ENCODE measurements at places on chromosomes 7 and 10.

DNA sequence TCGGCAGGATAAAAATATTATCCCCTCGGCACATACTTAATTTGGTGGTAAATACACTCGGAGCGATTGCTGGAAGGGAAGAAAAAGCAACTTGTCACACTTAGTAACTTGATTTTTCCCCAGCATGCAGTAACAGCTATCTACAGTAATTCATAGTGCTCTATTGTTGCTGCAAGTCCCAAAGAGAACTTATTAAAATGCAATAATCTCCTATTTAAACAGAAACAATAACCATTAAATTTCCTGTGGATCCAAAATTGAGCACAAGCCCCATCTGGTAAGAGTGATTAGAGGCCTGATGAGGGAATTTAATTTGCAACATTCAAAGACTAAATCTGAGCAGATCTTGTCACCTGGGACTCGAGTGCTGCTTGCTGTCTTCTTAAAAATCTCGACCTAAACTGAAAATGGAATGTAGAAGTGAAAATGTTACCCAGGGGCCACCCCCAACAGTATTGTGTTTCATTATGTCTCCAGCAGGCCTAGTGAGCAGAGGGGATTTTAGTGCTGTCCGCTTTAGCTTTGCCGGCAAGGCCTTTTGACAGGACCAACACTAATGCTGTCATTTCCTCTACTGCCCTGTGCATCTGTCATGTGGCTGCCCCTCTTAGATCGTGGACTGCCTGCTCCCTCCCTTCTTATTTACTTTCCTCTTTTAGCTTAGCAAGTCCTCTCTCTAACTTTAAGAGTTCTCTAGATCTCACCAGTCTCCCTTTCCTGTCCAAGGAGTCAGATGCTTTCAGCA, 639.7 kb downstream of the AUTS2 start:
- no peak for DNase-seq

DNA sequence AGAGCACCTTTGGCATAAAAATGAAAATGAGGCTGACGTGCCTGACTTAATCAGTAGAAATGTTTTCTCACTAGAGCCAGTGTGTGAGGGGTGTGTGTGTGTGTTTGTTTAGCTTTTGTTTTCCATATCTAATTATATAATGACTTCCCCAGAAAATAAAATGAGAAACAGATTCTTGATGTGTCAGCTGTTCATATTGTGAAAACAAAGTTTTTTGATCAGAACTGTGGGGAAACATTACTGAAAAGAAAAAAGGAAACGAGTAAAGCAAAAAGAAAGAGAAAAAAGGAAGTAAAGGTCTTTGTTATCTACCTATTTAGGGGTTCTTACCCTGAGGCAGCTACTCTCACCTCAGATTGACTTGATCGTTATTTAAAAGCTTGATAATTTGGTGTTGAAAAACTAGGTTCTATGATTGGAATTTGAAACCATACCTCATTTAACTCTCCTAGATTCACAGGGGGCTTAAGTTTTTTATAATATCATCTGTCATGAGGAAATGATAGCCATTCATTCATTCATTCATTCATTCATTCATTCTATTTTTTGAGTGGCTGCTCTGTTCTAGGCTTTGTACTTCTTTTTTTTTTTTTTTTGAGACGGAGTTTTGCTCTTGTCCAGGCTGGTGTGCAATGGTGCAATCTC, 58.0 kb downstream of the CREM start:
- DNase-seq, result no peak

- no peak for DNase-seq
These were observed 265.7 kb upstream of the BMPER start for GRCh38 chr7:33639552-33640197.

- DNase-seq, result no peak
These were observed 153.7 kb downstream of the FAM107B start for GRCh38 chr10:14621037-14621436.

DNA sequence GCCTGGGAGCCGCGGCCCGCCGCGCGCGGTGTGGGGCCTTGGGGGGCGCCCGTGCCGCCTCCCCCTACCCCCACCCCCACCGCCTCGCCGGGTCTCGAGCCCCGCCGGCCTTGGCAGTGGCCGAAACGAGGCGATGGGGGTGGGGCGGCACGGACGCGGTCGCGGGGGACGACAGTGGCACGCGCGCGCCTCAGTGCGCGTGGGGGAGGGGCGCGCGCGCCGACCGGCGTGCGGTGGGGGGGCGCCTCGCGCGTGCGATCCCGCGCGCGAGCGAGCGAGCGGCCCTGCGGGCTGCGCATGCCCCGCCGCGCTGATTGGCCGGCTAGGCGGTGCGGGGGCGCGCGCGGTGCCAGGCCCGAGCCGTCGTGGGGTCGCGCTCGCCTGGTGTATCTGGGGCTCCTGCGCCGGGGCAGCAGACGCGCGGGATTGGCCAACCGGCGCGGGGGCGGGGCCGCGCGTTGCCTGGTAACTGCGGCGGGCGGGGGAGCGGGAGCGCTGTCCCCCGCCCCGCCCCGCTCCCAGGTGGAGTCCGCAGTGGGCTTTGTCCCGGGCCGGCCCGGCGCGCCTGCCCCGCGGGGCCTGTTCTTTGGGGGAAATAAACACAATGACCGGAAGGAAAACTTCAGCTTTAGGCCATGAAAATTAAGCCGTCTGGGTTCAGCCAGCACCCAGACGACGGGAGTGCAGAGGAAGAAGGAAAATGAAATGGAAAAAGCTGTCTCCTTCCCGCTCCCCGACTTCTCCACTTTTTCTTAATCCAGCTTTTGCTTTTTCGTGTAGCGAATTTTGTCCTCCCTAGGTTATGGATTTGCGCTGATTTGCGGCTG, 873 bp downstream of the GTF2I start:
- DNase-seq, result peak; percentile 97

GRCh38 chr10:116056445-116057293, 216.3 kb downstream of the GFRA1 start:
- DNase-seq, result no peak

GRCh38 chr7:47950714-47951113, 2.4 kb upstream of the PKD1L1 start:
- no peak for DNase-seq

DNA sequence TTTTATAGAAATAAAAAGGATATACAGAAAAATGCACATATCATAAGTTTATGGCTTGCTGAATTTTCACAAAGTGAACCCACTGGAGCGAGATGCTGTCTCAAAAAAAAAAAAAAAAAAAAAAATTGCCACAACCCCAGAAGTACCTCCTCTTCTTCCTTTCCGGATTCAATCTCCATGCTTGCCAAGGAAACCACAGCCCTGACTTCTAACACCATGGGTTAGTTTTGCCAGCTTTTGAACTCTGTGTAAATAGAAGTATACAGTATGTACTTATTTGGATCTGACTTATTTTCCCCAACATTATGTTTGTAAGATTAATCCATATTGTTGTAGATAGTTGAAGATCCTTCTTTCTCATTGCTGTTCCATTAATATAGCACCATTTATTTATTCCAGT, 40.0 kb downstream of the FANK1 start:
- DNase-seq, result no peak

GRCh38 chr7:35353481-35353880, 99.6 kb upstream of the TBX20 start:
- no peak for DNase-seq

DNA sequence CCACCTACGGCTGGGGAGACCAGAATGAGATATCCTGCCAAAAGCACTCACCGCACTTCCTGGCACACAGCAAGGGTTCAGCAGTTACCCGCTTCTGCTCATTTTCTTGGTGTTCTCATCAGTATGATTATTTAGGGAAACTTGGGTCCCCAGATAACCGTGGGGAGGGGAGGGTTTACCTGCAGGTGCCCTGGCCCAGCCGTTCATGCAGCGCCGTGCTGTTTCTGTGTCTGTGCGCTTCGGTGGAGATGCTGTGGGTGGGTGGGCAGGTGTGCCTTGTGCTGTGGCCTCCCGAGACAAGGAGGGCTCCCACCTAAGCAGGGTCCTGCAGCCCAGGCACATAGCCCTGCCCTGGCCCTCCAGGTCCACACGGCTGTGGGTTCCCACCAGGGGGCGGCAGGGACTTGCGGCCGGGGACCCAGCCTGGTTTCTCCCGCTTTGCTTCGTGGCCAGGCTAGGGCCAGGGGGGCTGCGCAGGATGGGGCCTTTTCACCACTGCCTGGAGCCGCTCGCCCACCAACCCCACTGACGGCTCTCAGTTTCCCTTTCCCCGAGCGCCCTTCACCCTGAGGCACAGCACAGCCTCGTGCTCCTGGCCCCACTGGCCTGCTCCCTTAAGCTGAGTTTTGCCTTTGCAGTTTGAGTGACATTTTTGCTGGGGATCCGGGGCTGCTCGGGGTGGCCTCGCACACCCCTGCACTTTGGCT, 78.5 kb downstream of the LHPP start:
- peak; percentile 18 for DNase-seq

- no peak for DNase-seq
These were observed 45.6 kb downstream of the VIPR2 start for GRCh38 chr7:159098811-159099655.

- DNase-seq, result no peak
These were observed 942 bp downstream of the TRAPPC14 start for GRCh38 chr7:100157334-100158228.

- DNase-seq, result no peak
These were observed 385.5 kb upstream of the PFKP start for GRCh38 chr10:2681891-2682290.

GRCh38 chr7:141884539-141885225, 31.5 kb upstream of the OR9A4 start:
- no peak for DNase-seq

- no peak for DNase-seq
These were observed 58.6 kb downstream of the PDGFA start for GRCh38 chr7:461117-461452.

DNA sequence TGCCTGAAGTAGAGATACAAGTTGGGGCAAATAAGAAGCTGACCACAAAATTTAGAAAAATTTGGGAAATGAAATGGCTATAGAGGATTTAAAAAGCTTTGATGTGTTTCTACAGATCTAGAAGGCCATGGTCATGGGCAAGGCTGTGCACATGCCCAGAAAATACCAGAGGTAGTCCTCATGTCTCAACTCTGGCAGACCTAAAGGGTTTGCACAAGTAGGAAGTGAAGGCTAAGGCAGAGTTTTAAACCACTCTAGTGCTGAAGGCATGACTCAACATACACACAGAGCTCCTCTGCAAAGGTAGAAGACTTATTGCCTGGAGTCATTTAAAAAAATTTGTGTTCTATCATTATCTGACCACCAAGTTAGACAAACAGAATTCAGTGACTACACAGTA, 364.6 kb downstream of the CCSER2 start:
- no peak for DNase-seq

- no peak for DNase-seq
These were observed 587.5 kb upstream of the MGMT start for GRCh38 chr10:128879441-128880140.

DNA sequence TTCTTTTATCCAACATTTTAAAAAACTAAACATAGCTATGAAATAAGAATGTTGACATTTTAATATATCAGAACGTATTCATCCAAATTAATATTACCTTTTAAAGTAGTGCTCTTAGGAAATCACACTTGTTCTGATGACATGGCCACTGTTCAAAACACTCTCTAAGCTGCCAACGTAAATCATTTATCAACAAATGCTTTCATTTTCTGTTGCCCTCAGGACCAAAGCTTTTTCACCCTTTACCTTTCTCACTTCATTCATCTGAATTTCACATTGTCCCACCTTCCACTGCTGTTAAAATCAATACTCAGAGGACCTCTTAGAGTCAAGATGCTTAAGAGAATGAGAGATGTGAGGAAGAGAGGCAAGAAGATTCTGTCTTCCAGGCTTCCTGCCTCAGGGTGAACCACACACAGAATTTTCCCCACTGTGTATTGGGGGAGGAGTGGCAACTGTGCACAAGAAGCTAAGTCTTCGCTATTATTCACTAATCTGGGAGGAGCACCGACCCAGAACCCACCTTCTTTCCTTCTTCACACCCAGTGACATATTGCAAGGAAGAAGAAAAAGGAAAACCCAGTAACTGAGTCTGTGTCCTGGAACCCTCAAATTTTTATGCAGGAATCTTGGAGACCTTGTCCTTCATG, 21.0 kb downstream of the HIBADH start:
- DNase-seq, result no peak

DNA sequence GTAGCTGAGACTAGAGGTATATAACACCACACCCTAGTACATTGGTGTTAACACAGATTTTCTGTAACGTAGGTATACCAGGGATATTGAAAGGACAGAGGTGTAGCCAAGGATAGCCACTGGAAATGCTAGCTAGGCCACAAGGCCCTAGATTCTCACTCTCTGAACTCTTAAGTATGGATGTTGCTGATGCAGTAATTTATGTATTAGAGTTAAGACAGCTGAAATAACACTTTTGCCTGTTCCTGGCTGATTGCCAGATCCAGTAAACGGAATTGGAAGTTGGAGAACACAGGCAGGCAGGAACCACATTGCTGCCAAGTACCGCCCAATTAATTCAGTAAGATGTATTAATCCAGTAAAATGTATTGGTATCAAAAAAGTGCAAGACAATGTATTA, 1.8 kb downstream of the CALU start:
- no peak for DNase-seq

- DNase-seq, result no peak
These were observed 297.0 kb upstream of the PITRM1 start for GRCh38 chr10:3469639-3470020.

Measured in NCI-H2081 (cell line).